Posterior cingulate gyrus (tissue), 11 donors: ENCODE measurements at places on chromosomes 7 and 10.

DNA sequence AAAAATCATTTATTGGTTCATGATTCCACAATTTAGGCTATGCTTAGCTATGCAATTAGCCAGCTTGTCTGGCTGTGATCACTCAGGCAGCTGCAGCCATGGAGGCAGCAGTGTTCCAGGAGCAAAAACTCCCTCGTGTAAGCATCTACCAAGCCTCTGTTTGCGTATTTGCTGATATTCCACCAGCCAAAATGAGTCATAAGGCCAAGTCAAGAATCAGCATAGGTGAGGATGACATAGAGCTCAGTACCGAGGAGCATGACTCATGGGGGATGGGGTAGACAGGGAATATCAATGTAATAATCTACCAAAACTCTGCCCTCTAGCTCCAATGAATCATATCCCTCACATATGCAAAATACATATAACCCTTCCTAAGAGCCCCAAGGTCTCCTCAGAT is 63.3 kb downstream of the IMMP2L start:
- no peak for DNase-seq

DNA sequence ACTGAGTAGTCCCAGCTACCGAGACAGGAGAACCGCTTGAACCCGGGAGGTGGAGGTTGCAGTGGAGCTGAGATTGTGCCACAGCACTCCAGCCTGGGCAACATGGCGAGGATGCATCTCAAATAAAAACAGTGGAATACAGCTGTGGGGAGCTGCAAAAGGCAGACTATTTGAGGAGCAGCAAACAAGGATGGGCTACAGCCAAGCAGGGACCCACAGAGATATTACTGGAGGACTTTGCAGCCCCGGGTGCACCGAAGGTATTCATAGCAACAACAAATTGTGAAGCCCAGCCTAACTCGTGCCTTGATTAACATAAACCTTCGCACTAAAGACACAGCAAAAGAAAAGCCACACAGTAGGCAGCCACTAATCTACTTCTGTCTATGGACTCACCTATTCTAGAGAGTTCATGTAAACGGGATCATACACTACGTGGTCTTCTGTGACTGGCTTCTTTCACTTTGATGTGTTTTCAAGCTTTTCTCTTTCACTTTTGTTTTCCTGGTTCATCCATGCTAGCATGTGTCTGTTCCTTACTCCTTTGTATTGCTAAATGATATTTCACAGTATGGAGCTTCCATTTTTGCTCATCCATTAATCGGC is 34.0 kb downstream of the PODXL start:
- peak; percentile 42 for DNase-seq

GRCh38 chr7:116524221-116524608 is 621 bp upstream of the CAV1 start:
- DNase-seq: no peak

GRCh38 chr7:148584154-148584827 is 6.3 kb upstream of the C7orf33 start:
- DNase-seq: no peak
